Activated CD4-positive, alpha-beta T cell treated with anti-CD3 and anti-CD28 coated beads, Interleukin-2, amount 50 U/mL, for 16 hours (primary cell): ENCODE measurements at places on chromosomes 7 and 10.

DNA sequence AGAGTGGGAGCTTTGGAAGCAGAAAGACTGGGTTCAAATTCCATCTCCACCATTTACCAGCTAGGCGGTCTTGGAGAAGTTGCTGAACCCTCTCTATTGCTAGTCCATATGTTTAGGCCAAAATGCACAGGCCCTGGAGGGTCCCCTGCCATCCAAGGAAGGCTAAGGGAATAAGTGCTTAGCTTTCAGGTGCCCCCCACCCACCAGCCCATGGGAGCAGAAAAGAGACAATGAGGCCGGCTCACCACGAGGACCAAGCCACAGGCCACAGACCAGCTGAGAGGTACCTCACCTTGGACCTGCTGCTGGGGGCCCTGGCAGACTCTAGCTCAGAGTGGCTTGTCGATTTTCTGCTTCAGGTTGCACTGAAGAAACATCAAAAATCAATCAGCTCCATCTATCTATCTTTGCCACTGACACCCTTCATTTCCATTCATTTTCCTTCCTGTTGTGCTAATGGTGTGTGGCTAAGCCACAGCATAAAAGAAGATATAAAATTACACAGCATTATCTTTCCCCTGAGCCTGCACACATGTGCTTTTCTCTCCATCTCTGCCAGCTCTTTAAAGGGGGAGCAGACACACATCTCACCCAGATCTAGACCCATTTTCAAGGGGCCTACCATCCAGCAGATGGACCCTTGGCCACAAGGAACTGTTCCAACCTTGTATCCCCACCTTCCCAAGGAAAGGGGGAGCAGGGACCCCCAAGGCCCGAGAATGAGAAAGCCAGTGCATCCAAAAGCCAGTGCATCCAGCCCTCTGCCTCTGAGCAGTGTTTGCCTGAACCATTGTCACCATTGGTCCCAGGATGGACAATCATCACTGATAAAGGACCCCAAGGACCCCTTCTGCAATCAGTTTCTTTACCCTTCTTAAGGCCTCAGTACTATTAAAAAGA is 65.4 kb downstream of the GRID1 start:
- DNase-seq: no peak

DNA sequence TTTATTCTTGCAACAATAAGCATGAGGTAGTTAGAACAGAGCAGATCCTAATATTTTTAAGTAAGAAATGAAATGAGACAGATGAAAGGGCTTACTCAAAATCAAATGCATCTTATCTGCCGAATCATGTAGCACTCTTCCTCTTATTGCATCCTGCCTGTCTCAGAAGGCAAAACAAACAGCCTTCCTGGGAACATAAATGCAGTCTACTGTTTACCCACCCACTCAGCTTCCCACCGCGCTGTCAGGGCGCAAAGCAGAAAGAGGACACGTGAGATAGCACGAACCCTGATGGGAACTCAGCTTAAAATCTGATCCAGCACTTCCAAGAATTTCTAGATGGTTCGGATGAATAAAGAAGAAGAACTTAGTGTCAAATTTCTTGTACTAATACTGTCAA is 114.4 kb upstream of the CDK1 start:
- no peak for DNase-seq

DNA sequence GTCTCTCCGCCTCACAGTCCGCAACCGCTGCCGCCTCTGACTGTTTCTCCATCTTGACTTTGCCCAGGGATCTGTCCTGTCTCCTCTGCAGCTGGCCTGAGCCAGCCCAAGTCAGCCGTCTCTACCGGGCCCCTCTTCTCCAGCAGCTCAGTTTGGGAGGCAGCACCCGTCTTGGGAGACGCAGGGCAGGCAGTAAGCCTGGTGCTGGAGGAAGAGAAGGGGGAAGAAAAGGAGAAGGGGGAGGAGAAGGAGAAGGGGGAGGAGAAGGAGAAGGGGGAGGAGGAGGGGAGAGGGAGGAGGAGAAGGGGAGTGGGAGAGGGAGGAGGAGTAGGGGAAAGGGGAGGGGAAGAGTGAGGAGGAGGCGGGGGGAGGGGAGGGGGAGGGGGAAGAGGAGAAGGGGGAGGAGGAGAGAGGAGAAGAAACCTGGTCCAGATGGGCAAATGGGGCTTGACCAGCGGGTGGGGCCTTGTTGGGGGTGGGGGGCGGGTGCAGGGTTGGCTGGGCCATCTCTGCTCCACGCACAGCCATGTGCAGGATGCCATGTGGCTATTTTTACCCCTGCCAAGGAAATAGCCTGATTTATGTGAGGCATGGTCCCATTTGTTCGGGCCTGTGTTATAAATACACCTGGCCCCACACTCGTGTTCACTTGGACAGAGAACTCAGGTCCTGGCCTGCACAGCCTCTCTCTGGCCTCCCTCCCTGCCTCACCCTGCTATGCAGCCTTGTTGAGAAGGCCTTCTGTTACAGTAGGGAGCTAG is 35.9 kb upstream of the FZD9 start:
- no peak for DNase-seq

DNA sequence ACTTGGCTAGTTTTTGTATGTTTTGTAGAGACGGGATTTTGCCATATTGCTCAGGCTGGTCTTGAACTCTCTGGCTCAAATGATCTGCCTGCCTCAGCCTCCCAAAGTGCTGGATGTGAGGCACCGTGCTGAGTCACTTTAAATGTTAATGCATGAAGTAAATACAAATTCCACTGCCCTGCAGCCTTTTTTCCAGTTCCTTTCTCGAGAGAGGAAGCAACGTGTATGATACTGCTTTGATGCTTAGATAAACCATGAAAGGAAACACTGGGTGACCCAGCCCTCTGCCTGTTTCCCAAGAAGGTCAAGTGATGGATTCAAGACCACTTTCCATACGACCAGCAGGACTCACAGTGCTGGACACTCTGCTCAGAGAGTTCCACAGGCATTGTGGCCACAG is 11.3 kb upstream of the MRPS24 start:
- no peak for DNase-seq

- no peak for DNase-seq
These were observed 54.9 kb downstream of the PDGFA start for GRCh38 chr7:464454-465401.
